ENCODE measurements at places on chromosomes 3 and 15.

- DNase-seq, result no peak
These were observed 57.3 kb upstream of the RNF7 start for GRCh38 chr3:141680620-141681389.

- DNase-seq, result no peak
These were observed 204.2 kb downstream of the GHSR start for GRCh38 chr3:172244011-172244410.

- no peak for DNase-seq
These were observed 14.9 kb downstream of the C3orf33 start for GRCh38 chr3:155791190-155791589.

GRCh38 chr3:112405845-112406244, 72.9 kb downstream of the CD200 start:
- DNase-seq, result no peak

GRCh38 chr3:153555919-153556318, 393.9 kb downstream of the RAP2B start:
- no peak for DNase-seq

- no peak for DNase-seq
These were observed 120.5 kb upstream of the PROK2 start for GRCh38 chr3:71905426-71905825.

- DNase-seq, result no peak
These were observed 134.3 kb upstream of the ABHD17C start for GRCh38 chr15:80560601-80561400.

GRCh38 chr3:15279671-15280402, 52.5 kb downstream of the SH3BP5 start:
- DNase-seq, result no peak

- no peak for DNase-seq
These were observed 43.6 kb downstream of the DMXL2 start for GRCh38 chr15:51579012-51579411.

- no peak for DNase-seq
These were observed 17.0 kb downstream of the RPLP1 start for GRCh38 chr15:69469467-69470201.

DNA sequence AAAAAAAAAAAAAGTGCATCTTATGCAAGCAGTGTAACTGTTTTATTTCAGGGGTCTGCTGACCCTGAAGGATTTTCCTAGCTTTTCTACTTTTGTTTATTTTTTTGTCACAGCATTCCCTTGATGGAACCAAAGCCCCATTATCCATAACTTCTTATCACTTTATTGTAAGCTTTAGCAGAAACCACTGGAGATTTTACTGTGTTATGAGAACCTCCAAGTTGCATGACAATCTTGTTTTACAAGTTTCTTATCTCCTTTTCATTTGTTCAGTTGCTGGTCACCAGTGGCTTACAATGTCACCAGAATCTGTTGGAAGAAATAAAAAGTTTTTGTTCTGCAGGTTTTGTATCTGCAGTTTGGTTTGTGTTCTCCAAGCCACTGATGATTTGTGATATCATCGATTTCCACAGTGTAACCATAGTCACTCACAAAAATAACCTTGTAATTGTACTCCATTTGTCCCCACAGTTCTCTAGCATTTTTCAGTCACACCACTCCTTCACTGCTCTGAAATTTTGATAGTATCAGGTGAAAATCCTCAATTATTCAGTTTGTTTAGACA, 660.0 kb downstream of the RBMS3 start:
- no peak for DNase-seq

DNA sequence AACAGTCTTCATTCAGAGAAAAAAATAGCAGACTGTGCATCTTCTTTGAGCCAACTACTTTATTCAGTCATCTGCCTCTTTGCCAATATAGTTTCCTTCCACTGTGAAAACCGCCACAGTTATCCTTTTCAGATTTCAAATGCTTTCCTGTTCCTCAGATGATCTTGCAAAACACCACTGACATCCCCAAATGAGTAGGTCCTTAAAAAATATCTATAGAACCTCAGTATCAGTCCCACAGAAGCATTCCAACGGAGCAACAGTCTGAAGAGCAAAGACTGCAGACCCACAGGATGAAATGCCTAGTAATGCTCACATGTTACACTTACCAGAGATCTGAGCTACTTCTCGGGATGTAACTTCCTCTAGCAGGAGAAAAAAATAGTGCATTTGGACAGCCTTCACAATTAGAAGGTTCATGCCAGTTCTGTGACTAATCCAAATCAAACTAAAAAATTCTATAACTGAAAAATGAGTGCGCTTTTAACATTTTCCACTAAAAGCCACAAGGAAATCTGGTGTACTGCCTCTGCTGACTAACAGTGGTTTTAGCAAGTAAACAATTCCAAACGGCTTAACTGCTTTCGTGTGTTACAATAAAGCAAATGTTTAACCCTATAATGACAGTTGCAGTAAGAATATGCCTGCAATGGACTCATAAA, at the start of gene ANKRD28:
ANKRD28 (minus strand) TSS at position 338 of the 662 bp plus-strand sequence. CDS start 1,458 bp downstream, outside the sequence.
- DNase-seq, result no peak

DNA sequence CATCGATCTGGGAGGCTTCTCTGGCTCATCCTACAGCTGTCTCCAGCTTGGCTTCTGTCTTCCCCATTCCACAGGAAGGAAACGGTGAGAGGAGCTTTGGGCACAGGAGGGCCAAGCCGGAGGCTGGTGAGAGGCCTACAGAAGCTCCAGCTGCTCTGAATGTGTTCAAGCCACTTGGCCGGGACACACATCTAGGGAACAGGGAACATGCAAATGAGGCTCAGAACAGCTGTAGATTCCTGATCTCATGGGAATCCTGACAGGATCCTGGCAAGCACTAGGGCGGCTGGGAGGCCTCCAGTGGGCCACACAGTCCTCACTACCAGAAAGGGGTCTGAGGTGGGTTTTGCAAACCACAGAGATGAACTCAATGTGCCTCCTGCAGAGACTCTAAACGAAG, 13.7 kb downstream of the SEMA5B start:
- no peak for DNase-seq

- DNase-seq, result no peak
These were observed 799 bp downstream of the SERF2 start for GRCh38 chr15:43792761-43793476.

- DNase-seq, result no peak
These were observed 613.4 kb downstream of the NLGN1 start for GRCh38 chr3:174010907-174011306.

DNA sequence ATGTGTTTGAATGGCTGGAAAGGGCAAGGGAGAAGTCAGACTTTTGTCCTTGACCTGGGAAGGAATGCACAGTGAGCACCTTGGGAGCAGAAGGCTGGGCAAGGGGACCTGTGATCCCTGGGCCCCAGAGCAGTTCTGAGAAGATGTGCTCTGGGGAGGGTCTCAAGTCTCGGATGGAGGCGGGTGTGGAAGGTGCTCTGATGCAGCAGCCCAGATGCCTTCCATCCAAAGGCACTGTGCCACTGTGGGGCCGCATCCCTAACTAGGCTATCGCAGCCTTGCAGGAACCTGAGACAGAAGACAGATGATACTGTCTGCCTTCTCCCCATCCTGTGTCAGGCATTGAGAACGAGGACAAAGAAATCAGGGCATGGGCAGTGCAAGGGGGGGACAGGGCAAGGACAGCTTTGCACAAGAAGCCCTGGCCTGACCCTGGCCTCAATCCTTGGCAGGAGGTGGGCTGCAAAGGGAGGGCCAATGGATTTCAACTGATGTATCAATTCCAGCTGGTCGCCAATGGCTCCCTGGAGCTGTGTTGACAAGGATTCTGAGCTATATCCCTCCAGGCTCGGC, 14.6 kb upstream of the PRKCD start:
- DNase-seq, result no peak

- DNase-seq, result no peak
These were observed 66.1 kb downstream of the FBLN2 start for GRCh38 chr3:13615019-13615528.

GRCh38 chr3:69012800-69013252, 658 bp downstream of the EOGT start:
- no peak for DNase-seq

DNA sequence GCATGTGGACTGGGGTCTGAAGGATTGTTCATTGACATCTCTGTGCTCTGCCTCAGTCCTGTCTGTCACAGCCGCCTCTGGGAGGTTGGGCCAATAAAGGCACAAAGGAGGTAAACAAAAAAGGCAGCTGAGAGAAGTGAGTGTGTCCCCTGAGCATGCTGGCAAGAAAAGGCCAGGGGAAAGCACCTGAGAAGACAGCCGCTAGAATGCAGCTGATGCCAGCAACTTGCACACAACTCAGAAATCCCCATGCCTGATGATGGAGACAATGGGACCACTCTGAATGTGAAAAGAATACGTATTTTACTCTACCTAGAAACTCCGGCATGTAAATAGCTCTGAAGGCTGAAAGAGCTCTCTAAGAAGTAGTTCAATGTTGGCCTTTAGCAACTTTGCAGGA, 118.7 kb downstream of the KCNH8 start:
- no peak for DNase-seq

GRCh38 chr15:98872774-98873173, 134.8 kb downstream of the PGPEP1L start:
- DNase-seq, result no peak

GRCh38 chr3:31999907-32000439, 18.4 kb downstream of the ZNF860 start:
- no peak for DNase-seq

DNA sequence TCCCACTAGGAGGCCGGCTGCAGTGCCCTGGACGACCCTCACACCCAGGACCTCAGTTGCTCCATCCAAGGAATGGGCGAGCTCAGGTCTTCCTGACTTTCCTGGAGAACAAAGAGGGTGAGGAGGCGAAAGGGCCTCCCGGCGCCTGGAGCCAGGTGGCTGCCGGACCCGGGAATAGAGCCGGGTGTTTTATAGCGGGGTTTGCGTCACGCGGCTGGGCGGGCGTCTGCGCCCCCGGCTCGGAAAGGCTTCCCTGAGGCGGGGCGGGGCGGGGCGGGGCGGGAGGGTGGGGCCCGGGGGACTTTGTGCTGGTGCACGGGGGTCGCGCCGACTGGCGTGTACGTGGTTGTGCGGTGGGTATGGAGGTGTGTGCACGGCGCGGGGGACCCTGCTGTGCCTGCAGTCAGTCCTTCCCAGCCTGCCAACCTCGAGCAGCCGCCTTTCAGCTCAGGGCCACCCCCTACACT, 4.6 kb upstream of the PRKCD start:
- DNase-seq, result no peak

DNA sequence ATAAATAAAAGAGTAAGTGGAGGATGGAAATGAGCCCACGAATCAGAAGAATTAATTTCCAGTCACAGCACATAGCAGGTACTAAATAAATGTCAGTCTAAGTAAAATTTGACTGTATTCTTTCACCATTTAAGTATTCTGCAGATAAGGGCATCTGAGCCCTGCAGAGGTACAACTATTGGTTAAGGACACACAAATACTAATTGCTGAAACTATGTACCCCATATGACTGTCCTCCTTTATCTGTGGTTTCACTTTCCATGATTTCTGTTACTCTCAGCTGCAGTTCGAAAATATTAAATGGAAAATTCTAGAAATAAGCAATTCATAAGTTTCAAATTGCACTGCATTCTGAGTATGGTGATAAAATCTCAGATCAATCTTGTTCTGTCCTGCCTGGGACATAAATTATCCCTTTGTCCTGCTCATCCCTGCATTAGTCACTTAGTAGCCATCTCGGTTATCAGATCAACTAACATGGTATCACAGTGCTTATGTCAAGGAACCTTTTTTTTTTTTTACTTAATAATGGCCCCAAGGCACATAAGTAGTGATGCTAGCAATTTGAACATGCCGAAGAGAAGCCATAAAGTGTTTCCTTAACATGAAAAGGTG, 95.1 kb downstream of the LSAMP start:
- DNase-seq, result no peak

DNA sequence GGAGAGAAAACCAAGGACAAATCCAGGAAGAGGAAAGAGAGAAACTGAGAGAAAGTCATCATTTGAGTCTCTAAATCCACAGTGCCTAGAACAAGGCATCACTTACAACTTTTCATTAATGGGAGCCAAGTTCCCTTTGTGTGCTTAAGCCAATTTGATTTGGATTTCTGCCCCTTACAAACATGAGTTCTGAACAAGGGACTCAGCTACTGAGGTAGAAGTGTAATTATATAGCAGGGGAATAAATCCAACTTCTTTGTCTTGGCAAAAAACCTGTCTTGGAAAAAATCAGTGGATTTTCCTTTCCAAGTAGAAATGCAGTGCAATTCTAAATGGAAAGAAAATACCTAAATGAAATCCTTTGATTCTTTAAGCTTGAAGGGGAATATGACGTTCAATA, 307.2 kb upstream of the CNTN3 start:
- no peak for DNase-seq

DNA sequence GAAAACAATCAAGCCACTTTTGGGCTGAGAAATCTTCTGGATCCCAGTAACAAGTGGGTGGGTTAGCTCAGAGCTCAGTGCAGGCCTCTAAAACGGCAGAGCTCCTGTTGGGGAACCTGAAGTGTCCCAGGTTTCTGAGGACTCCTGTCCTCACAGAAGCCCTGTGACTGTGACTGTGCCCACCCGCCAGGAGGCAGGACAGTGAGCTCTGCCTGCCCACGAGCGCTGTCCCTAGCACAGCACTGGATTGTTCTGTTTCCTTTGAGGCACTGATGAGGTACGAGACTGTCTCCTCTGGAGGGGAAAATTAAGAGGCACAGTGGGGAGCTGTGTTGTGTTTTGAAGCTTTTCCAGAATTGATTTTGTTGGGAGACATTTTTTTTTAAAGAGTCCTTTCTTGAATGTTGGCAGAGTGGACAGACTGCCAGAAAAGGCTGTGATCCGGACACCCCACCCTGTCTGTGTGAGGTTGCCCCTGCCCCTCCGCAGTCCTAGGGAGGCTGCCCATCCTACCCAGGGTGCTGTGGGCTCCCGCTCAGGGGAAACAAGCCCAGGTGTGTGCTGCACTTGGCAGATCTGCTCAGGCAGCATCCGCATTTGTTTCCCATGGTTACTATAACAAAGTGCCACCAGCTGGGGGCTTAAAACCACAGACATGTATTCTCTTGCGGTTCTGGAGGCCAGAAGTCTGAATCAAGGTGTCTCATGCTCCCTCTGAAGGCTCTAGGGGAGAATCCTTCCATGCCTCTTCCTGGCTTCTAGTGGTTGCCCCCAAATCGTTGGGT, 66.6 kb upstream of the LARS2 start:
- no peak for DNase-seq

DNA sequence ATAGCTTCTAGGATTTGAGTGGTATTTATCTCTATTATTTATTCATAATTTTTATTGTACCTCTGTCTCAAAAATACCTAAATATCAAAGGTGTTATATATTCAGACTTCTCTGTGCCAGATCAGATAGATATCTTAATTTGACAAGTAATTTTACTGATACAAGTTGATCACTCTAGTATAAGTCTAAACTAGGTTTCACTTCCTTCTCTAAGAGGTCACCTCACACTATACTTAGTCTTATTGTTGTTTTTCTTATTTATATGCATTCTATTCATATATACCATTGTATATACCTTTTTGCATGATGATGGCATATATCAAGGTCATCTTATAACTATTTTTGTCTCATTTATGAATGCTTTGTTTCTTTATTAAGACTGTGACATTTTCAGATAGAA, 26.4 kb upstream of the HGD start:
- no peak for DNase-seq
